ENCODE measurements at places on chromosomes 6 and 20.

- DNase-seq: no peak
Measured at GRCh38 chr6:119334535-119335264, 14.9 kb downstream of the MAN1A1 start.

DNA sequence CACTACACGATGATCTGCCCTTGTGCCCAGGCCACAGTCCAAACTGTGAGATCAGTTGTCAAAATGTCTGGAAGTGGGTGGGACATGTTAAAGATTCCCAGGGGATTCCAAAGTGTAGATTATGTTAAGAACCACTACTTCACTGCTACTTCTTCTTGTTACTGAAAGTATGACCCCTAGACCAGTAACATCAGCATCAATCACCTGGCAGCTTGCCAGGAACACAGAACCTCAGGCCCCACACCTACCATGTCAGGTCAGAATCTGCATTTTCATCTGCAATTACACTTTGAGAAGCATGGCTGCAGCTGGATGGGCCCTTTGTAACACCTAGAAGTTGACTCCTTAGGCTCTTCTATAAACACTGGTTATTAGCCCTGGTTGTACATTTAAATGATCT lies 36.1 kb downstream of the RFPL4B start:
- no peak for DNase-seq

DNA sequence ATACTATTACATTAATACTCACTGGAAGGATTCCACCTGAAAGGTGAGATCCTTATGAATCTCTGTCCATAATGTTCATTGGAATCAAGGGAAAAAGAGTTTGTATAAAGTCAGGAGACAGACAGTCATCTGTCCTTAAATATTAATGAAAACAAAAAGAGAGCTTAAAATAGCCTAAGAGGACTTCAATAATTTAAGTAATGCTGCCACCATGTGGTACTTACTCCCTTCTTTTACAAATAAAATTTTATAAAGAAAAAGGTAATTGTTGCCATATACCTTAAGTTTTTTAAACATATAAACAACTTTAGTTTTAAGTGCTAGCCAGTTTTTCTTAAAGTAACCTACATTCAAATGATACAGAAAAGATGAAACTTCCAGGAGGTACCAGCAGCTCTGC lies 5.1 kb downstream of the BLOC1S5 start:
- DNase-seq: peak; percentile 35

GRCh38 chr6:135323202-135323668 lies 142.1 kb downstream of the MYB start:
- DNase-seq: peak; percentile 52

DNA sequence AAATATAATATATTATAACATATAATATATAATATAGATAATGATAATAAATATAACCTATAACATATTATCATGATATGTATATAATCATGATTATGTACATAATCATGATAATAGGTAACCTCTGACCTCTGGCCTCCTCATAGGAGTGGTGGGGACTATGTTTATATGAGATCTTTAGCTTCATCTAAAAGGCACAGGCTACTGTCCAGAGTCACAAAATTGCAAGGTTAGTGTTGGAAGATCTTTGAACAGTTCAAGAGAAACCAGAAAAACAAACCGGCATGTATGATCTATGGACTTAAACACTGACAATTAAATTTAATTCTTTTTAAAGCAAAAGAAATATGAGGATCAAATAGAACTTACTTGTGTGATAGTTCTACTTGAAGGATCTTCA lies 55.7 kb upstream of the TINAG start:
- DNase-seq: no peak

DNA sequence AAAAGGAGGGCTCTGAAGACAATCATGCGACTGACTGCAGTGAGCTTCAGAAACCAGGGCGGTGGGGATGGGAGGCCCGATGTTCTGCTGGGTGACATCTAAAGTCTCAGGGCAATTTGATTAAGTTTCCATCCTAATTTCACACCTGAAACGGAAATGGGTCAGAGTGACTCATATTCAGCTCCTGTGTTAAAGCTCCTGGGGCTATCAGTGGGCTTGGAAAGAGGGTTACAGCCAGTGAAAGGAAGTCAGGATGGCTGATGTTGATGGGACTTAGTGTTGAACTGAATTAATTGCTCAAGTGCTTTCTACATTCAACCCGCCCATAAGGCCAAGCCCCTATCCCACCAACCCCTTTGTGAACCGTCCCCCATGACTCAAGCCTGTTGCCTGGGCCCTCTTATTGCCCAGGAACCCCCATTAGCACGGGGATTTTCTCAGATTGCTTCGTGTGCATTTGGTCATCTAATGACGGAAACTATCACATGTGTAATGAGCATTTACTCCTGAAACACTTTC lies 47.1 kb upstream of the TBC1D7 start:
- no peak for DNase-seq

DNA sequence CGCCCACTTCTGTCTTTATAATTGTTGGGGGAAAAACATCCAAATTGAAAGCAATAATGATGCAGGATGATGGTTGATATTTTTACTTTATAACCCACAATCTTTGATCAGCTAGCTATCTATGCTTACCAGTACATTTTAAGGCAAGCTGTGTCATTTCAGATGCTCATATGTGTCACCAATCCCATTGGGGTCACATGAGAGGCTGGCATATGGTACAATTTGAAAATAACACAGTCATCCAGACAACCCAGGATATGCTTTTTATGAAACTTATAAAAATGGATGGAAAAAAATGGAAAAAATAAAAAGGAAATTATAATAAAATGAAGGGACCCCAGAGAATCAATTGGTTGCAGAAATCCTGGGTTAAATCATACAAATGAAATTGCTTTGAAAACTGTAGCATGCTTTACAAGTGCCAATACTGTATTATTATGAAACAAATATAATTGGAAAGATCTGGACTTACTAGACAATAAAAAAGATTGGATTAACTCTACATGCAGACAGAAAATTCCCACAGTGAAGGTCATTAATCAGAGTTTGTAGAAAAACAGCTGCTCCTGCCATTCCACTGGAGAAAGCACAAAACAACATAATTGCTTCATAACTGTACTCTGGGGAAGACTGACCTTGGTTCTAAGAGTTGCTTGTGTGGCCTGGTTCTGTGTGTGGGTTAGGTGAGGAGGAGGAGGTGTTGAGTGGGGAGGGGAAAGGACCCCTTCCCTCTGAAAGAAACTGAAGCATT lies 13.3 kb upstream of the PRIM2 start:
- no peak for DNase-seq

DNA sequence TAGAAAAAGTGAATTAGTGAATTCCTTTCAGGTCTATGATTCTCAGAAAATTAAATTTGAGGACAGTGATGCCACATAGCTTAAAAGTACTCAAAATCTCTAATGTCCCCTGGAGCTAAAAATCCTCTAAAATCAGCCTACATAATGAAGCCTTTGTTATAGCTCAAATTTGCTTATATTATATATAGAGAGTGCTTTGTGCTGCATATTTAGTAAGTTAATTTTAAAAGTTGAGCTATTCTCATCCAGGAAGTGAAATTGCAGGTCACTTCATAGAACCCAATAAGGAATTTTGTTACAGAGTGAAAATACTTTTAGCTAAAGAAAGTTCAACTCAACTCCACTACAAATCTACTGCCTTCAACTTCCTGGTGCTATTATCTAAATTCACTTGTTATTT lies 507.5 kb upstream of the MAP3K7 start:
- no peak for DNase-seq

DNA sequence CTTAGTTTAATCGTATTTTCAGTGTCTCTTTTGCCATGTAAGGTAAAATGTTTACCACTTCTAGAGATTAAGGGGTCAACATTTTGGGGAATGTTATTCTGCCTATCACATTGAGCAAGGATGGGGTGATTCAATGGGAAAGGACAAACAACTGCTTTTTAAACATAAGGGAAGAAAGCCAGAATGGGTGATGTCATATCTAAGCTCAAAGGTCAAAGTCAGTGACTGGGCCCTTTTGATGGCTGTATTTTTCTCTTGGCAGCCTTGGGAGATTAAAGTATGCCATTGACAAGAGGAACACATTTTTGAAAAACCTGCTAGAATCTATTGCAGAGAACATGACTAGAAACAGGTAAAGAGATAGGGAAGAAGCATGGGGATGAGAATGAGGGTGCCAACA lies 477.3 kb upstream of the IRAK1BP1 start:
- no peak for DNase-seq

DNA sequence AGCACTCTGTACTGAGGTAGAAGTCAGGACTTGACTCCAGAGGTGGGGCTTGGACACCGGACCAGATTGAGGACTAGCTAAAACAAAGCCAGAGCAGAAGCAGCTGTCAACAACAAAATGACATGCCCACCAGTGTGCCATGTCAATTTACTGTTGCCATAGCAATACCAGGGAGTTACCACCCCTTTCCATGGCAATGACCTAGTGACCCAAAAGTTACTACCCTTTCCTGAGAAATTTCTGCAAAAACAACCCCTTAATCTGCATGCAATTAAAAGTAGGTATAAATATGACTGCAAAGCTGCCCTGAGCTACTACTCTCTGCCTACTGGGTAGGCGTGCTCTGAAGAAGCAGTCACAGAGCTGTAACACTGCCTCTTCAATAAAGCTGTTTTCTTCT lies 21.0 kb downstream of the MAP3K5 start:
- DNase-seq: no peak

DNA sequence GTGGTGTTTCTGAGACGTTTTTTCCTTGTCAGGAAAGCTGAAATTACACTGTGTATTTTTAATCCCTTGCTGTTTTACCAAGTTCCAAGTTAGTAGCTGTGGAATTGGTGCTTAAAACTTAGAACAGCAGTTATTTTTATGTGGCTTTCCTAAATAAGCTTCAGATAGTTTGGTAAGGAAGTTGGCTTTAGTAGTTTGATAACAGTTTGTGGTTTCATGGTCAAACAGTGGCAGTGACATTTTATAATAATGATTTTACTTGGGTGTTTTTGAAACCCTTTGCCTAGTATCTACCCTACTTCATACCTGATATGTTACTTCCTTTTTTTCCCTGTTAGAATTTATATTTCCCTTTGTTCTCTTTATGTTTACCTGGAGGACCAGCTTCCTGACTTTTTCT lies 164.9 kb downstream of the JARID2 start:
- DNase-seq: no peak

- DNase-seq: no peak
Measured at GRCh38 chr6:159250633-159251032, 81.4 kb downstream of the FNDC1 start.

- DNase-seq: no peak
Measured at GRCh38 chr6:40378725-40379074, 208.5 kb downstream of the LRFN2 start.

DNA sequence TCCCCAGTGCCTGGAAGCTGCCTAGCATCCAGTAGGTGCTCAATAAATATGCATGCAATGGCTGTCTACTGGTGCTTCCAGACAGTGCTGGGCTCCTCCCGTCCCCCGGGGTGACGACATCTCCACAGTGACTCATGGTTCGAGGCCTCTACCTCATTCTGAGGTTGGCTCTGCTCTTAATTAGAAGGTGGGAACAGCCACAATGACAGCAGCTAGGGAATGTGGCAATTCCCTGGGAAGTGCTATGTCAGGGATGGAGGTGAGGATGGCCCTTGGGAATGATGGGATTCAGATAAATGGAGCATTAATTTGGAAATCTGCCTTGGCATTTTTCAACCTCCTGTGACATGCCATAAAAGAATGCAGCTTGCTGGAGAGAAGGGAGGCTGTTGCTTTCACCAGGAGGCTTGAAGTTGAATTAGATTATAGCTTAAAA lies 43.5 kb upstream of the NFATC2 start:
- no peak for DNase-seq

DNA sequence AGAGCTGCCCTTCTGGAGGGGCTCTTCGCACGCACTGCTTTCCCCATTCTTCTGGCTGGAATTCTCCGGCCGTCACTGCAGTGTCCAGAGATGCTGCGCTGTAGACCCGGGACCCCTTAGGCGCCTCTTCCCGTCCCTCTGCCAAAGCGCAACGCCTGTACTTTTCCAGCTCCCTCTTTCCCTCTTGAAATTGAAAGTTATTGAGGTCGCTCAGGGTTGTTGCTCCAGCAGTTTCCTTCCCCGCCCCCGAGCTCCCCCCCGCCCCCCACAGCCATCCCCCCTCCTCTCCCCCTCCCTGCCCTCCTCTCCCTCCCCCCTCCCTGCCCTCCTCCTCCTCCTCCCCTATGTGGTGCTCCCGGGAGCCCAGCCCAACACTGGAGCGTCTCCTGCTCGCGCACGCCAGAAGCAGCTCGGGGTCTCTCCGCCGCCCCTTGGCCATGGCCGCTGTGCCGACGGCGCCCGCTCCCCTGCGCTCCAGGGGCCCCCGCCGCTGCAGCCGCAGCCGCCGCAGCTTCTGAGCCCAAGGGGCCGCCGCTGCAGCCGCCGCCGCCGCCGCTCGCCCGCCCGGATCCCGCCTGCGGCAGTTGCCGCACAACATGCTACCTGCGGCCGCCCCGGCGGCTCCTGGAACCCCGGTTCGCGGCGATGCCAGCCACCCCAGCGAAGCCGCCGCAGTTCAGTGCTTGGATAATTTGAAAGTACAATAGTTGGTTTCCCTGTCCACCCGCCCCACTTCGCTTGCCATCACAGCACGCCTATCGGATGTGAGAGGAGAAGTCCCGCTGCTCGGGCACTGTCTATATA lies at the start of gene RSPO3:
TSS of gene RSPO3 (plus strand) at position 374 of the 804 bp plus-strand sequence. CDS start 522 bp downstream, outside the sequence.
- DNase-seq: peak; percentile 13

- DNase-seq: no peak
Measured at GRCh38 chr6:162533009-162533400, 194.6 kb downstream of the PRKN start.

- no peak for DNase-seq
Measured at GRCh38 chr6:113662093-113662665, 195.0 kb upstream of the MARCKS start.

DNA sequence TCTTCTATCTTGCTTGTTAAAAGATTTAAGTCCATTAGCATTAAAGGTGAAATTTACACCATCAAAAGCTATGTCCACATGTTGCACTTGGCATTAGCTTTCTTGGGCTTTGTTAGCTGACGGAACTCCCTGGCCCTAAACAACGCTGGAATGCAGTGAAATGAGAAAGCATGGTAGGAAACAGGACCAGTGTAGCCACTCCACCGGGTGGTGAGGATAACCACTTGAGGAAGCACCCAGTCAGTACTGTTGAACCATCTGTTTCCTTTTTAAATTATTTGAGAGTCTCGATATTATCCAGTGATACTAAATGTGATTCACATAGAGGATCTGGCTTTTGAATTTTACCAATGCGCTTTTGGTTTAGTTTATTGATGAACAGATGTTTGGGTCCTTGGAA lies 374.9 kb upstream of the NOX3 start:
- DNase-seq: no peak

GRCh38 chr20:23412026-23412425 lies 9.3 kb downstream of the NAPB start:
- no peak for DNase-seq

GRCh38 chr20:64160526-64161355 lies 3.5 kb upstream of the MYT1 start:
- DNase-seq: no peak

DNA sequence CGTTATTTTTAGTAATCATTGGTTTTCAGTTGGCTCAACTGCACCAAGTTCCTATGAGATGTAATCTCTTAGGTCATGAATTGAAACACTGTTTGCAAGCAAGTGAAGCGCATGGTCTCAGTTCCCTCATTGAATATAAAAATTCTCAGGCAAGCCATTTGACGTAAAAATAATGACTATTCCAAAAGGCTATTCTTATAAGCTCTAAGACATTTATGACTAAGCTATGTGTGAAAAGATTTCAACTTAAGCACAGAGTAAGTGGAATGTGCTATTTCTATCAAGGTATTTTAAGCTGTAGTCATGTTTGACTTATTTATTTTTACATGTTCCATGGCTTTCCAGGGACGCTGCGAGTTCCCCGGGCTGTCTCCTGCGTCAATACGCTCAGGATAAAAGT lies 248.5 kb downstream of the THBS2 start:
- DNase-seq: no peak

- peak; percentile 9 for DNase-seq
Measured at GRCh38 chr6:89927264-89927663, 33.0 kb downstream of the GJA10 start.

Data from B cell (primary cell).